NCI-H524 treated with DMSO at 0.1 percent for 48 hours (cell line): ENCODE measurements at places on chromosomes 11 and 22.

GRCh38 chr22:19496324-19496630 is 16.6 kb downstream of the CDC45 start:
- no peak for DNase-seq

DNA sequence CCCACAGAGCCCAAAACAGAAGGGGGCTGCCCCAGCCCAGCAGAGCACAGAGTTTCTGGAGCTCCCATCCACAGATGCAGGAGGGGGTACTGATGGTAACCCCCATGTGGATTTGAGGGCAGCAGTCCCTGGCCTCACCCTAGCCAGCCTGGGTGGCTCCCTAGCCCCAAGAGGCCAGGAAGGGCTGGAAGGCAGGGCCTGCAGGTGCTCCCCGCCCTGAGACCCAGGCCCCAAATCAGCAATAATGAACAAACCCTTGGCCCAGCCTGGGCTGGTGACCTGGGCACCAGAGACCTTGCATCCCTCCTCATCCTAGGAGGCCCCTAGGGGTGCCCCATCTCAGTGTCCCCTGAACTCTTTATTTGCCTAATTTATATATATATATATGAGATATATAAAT is 61.6 kb downstream of the MORC2 start:
- DNase-seq = no peak

- DNase-seq = no peak
Measured at GRCh38 chr11:128886406-128887124, 4.6 kb upstream of the KCNJ5 start.

DNA sequence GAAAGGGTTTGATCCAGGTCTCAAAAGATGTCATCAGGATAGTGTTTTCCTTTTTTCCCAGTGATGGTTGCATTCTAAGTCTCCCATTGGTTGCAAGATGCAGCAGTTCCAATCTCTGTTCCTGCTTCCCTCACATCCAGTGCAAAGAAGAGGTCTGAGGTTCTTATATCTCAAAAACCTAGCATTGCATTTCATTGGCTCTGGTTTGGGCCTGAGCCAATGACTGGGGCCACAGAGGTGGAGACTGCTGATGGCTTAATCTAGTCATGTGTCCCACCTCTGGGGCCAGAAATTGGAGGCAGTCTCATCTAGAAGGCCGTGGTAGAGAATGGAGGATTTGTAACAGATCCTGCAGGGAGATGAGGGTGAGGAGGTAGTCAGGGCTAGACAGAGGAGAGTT is 13.2 kb upstream of the MICAL2 start:
- no peak for DNase-seq

GRCh38 chr11:67261640-67261945 is 4.7 kb upstream of the GRK2 start:
- DNase-seq = no peak

DNA sequence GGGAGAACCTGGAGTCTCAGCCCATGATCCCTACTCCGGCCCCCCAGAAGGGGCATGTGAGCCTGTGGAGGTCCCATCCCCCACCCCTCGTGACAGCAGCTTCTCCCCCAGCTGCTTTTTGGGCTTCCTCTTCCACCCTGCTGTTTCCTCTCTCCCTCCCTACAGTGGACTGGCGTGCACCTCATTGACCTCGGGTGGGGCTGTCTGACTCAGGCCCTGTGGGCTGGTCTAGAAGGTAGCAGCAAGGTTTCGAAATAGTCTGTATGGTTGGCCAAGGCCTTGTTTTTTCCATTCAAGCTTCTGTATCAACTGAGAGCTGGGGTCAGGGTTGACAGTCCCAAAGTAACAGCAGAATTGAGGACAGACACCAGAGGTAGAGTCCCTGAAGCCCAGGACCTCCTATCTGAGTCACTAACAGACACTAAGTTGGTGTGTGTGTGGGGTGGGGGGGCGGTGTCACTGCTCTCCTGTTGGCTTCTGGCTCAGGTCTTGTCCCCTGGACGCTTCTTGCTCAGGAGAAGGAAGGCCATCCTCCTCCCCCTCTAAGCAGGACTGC is 7.7 kb downstream of the SLC37A2 start:
- DNase-seq = no peak

DNA sequence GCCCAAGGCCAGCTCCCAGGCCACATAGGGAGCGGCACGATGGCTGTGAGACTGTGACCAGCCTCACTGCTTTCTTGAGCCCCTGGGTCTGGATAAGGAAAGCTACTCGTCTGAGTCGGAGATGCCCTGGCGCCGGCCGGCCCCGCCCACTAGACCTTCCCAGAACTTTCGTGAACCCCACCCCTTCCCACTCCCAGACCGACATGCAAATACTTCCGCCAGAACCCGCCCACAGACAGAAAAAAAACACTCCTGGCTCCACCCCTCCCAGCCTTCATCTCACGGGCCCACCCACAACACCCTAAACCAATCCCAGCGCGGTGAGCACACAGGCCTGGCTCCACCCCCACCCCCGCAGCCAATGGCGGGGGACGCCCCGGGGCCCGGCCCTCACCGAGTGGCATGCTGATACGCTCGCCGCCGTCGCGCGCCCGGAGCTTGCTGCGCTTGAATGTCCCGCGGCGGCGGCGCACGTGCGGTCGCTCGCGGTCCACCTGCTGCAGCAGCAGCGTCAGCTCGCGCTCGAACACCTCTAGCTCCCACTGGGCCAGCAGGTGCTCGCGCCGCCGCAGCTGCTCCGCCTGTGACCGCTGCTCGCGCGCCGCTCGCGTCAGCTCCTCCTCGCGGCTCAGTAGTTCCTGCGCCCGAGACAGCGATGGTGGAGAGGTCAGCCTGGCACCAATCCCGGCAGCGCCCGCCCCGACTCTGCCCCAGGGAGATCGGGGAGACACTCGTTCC is 7.0 kb downstream of the MAP3K11 start:
- no peak for DNase-seq

DNA sequence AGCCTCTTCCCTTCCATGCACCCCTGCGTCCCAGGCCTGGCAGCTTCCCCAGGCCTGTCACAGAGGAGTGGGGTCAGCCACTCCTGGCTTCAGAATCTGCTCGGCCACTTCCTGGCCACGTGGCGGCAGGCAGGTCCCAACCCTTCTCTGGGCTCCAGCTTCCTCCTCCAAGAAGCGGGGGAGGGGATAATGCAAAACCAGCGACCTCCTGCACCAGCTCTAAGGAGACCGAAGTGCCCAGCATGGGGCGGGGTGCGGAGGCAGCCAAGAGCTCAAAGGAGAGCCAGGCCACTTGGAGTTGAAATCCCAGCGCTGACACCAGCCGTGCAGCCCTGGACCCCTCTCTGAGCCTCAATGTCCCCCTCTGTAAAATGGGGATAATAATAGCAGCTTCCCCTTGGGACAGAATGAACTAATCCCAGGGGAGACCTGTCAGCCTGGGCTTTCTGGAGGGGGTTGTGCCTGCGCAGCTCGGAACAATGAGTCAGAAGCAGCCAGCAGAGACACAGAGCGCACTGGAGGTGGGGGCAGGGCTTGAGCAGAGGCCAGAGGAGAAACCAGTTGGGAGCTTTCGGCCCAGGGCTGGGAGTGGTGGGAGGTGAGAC is 22.8 kb upstream of the PICK1 start:
- DNase-seq = no peak

DNA sequence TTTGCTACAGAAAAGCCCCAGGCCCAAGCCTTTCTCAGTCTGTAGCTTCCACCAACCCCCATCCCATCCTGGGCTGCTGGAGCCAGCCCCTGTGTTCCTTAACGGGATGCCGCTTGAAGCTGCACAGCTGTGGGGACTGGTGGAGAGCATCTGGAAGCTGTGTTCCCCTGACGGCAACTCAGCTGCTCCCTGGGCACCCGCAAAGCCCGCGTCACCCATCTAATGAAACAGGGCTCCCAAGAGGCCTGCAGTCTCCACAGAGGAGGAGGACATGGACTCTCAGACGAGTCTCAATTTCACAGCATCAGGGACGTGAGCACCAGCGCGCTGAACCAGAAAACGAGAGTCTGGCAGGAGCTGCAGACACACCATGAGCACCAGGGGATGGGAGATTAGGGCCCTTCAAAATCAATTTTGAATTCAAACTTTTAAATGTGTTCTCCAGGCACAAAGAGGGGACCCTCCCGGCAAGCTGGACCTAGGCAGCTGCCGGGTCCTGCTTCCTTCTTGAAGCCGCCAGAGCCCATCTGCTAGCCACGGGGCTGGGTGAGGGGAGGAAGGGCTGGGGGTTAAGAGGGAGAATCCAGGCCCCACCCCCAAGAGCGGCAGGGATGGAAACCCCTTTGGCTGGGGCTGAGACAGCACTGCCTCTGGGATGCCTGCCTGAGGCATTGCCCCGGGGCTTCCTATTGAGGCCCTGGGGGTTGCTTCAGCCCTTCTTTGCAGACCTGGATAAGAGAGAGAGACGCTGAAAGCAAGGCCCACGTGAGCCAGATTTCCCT is 21.0 kb downstream of the LMO1 start:
- DNase-seq = peak; percentile 72

DNA sequence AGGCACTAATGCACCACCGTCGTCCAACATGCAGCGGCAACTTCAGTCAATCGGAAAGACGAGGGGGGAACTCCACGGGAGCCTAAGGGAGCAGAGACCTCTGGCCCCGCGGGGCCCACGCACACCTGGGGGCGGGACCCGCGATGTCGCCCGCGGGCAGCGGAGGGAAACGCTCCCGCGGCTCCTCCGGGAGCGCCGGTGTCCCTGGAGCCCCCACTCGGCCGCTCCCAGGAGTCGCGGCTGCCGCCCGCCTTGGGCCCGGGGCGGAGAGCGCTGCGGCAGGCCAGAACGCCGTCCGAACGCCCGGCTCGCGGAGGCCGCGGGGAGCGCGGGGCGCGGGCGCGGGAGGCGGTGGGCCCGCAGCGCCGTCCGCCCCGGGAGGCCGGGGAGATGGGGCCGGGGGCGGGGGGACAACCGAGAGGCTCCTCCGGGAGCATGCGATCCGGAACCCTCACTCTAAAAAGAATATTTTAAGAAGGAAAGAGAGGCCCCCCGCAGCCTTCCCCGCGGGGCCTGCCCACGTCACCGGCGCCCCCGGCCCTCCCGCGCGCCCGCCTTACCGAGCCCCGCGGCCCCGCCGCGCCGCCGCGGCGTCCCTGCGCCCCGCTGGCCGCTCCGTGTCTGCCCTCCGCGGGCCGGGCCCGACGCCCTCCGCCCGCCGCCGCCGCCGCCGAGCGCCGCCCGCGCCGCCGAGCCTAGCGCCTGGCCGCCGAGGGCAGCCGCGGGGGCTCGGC is 86.6 kb upstream of the ARHGAP32 start:
- DNase-seq = no peak

GRCh38 chr11:76781046-76781801 is 1.9 kb upstream of the TSKU start:
- DNase-seq = no peak

DNA sequence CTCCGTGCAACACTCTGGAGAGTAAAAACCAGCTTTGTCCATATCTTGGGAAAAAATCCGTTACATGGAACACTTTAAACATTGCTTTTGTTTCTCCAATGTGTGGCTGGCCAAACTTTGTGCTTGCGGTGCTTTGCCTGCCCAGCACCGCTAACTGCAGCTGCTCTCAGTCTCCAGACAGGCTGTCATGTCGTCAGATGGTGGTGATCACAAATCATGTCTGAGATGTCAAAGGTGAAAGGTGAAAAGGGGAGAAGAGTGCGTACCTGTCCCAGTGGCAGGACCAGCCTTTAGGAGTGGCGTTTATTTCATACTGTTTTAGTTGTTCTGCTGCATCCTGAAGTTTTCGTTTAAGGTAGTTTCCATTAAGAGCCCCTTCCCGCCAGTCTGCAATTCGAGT is 17.1 kb upstream of the AGBL2 start:
- DNase-seq = no peak

- DNase-seq = no peak
Measured at GRCh38 chr11:115267871-115268270, 236.3 kb downstream of the CADM1 start.

GRCh38 chr11:31834237-31834636 is 23.1 kb upstream of the PAX6 start:
- DNase-seq = no peak

GRCh38 chr11:93775289-93775688 is 8.8 kb upstream of the MED17 start:
- DNase-seq = no peak

DNA sequence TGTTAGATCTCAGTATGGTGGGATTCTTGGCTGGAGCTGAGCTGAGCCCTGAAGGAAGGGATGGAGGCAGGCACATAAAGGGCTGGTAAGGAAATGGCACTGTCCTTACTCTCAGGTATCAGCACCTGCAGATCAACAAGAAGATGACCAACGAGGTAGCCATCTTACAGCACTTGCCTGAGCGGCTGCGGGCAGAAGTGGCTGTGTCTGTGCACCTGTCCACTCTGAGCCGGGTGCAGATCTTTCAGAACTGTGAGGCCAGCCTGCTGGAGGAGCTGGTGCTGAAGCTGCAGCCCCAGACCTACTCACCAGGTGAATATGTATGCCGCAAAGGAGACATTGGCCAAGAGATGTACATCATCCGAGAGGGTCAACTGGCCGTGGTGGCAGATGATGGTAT is 2.4 kb downstream of the CNGA4 start:
- no peak for DNase-seq

DNA sequence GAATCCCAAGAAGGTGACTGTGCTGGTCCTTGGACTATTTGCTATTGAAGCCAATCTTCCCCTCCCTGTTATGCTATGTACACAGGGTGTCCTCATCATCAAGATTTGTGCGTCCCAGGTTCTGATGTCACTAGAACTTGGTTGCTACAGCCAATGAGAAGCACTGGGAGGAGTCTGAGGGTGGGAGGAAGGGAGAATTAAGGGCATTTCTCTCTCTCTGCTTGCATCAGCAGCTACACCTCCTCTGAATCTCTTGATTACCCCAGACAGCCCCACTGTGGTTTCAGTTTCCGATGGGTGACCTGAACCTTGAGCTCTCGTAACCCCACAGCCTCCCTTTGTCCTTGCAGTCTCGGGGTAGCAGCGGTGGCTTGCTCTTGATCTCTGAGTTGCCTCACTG is 212.4 kb upstream of the SESN3 start:
- DNase-seq = no peak

DNA sequence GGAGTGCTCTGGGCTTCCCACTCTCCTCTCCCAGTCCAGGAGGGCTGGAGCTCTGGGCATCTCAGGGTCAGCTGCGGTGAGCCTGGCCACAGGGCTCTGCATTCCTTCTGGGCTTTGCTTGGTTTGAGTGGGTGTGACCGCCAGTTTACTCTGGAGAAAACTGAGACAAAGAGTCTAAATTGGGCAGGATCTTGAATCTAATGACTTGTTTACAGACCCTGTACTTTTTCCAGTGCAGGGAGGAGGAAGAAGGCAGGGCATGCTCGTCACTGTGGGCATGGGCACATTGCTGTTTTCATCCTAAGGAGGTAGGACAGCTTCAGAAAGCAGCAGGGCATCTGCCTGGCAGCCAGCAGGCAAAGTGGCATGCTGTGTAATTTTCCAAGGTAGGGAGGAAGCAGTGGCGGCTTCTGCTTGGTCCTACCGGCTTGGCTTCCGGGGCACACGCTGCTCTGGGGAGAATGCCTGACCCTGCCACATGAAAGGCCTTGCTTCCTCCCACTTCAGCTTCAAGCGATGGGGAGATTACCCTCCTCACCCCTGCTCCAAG is 22.9 kb downstream of the FLI1 start:
- DNase-seq = no peak

DNA sequence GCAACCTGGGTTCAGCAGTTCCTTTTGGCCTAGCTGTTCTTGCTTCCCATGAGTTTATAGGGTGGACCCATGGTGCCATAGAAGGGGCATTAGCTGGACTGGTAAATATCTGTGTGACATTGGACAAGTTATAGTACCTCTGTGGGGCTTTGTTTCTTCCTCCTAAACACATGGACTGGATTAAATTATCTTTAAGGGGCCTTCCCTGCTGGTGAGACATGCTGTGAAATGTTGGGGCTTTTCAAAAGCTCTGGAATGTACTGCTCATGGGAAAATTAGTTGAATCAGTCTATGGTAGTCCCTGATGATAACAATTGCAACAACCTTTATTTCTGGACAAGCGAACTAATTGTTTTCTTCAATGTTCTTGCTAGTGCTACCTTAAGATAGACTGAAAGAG is 276.2 kb downstream of the BLID start:
- no peak for DNase-seq

GRCh38 chr11:17293311-17293710 is 16.8 kb downstream of the NUCB2 start:
- no peak for DNase-seq
